ENCODE measurements at places on chromosomes 13 and 19.
A peak's percentile ranks its signal among the peaks of the same experiment; 100 is the strongest.

DNA sequence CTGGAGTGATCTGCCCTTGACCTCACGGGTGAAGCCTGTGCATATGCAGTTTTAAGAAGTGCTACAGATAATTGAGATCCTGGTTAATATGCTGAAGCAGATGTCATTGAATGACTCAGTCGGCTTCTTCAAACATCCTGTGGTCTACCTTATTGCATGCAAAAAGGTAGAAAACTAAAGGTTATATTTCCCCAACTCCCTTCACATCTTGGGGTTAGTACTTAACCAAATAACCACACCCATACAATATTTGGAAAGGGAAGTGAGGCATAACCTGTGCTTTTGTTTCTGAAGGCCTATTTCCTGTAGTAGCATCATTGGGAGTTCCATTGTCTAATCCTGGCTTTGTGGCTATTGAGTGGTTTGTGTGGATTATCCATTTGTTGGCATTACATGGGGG, 58.3 kb downstream of the RAP2A start:
- no peaks in the 10 kb centered on the region for H3K36me3 ChIP-seq
- no peaks in the 10 kb centered on the region for H3K27me3 ChIP-seq
- no peak overlapping the region for H3K4me3 ChIP-seq
- H3K4me1 ChIP-seq = no peaks in the 10 kb centered on the region

- peak; percentile 87 for DNase-seq
- peak overlapping the region; percentile 29 for H3K4me3 ChIP-seq
- no peaks in the 10 kb centered on the region for H3K36me3 ChIP-seq
- no peak overlapping the region for H3K27ac ChIP-seq
Observed at GRCh38 chr19:47436712-47437401, 17.5 kb upstream of the MEIS3 start.

- no peak overlapping the region for H3K4me3 ChIP-seq
- H3K27me3 ChIP-seq = peaks cover 20% of the 10 kb centered on the region
Observed at GRCh38 chr13:51048616-51049015, 62.5 kb downstream of the C13orf42 start.

DNA sequence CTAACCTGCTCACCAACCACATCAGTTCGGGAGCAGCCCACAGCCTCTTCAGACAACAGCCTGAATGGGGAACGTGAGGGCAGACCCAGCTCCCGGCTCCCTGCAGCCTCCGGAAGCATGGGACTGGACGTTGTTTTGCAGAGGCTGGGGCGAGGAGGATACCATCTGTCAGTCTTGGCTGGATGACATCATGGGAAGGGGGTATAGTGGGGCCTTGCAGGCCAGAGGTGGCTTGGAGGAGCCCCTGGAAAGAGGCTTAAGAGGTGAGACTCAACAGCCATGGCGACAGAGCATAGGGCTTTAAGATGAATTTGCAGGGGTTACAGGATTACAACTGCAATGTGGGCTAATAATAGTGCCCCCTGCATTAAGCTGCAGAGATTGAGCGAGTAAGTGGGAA, 1.5 kb downstream of the FXYD3 start:
- DNase-seq = no peak
- peaks cover 6% of the 10 kb centered on the region for H3K36me3 ChIP-seq
- no peak overlapping the region for H3K27ac ChIP-seq
- no peak overlapping the region for H3K4me3 ChIP-seq
- H3K27me3 ChIP-seq = peaks cover 3% of the 10 kb centered on the region

GRCh38 chr19:38949580-38950367, 19.0 kb downstream of the MRPS12 start:
- no peak overlapping the region for H3K27ac ChIP-seq
- peak overlapping the region; percentile 58 for H3K4me3 ChIP-seq
- peaks cover 18% of the 10 kb centered on the region for H3K27me3 ChIP-seq

- no peak for DNase-seq
- peaks cover 53% of the 10 kb centered on the region for H3K4me1 ChIP-seq
- H3K4me3 ChIP-seq = peak overlapping the region; percentile 97
- peak overlapping the region; percentile 100 for H3K27ac ChIP-seq
- H3K36me3 ChIP-seq = peaks cover 52% of the 10 kb centered on the region
Observed at GRCh38 chr13:32537580-32538142, 934 bp downstream of the N4BP2L2 start.

GRCh38 chr13:56752636-56753035, 388.1 kb upstream of the PRR20A start:
- no peaks in the 10 kb centered on the region for H3K4me1 ChIP-seq
- H3K27ac ChIP-seq = no peak overlapping the region
- no peaks in the 10 kb centered on the region for H3K36me3 ChIP-seq
- H3K27me3 ChIP-seq = no peaks in the 10 kb centered on the region
- DNase-seq = no peak

GRCh38 chr19:53812335-53812734, 11.8 kb downstream of the NLRP12 start:
- no peaks in the 10 kb centered on the region for H3K36me3 ChIP-seq
- H3K4me1 ChIP-seq = no peaks in the 10 kb centered on the region
- no peak for DNase-seq
- no peaks in the 10 kb centered on the region for H3K27me3 ChIP-seq
- H3K4me3 ChIP-seq = no peak overlapping the region

DNA sequence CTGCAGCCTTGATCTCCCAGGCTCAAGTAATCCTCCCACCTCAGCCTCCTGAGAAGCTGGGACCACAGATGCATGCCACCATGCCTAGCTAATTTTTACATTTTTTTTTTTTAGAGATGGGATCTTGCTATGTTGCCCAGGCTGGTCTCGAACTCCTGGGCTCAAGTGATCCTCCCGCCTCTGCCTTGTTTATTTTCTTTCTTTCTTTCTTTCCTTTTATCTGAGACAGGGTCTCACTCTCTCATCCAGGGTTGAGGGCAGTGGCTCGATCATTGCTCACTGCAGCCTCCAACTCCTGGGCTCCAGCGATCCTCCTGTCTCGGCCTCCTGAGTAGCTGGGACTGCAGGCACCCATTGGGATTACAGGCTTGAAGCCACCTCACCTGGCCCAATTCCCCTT, 3.8 kb upstream of the GNG7 start:
- H3K36me3 ChIP-seq = peaks cover 7% of the 10 kb centered on the region
- peaks cover 2% of the 10 kb centered on the region for H3K4me1 ChIP-seq
- no peak overlapping the region for H3K27ac ChIP-seq
- peaks cover 3% of the 10 kb centered on the region for H3K27me3 ChIP-seq
- no peak overlapping the region for H3K4me3 ChIP-seq

GRCh38 chr13:75521956-75522355, 15.7 kb downstream of the COMMD6 start:
- H3K27me3 ChIP-seq = no peaks in the 10 kb centered on the region
- H3K27ac ChIP-seq = no peak overlapping the region
- H3K4me1 ChIP-seq = no peaks in the 10 kb centered on the region
- H3K36me3 ChIP-seq = no peaks in the 10 kb centered on the region

GRCh38 chr13:86840250-86841191, 830.6 kb upstream of the SLITRK5 start:
- H3K4me1 ChIP-seq = peaks cover 1% of the 10 kb centered on the region
- no peaks in the 10 kb centered on the region for H3K36me3 ChIP-seq
- no peak overlapping the region for H3K27ac ChIP-seq
- no peak for DNase-seq
- H3K4me3 ChIP-seq = no peak overlapping the region
- no peaks in the 10 kb centered on the region for H3K27me3 ChIP-seq

- H3K36me3 ChIP-seq = peaks cover 13% of the 10 kb centered on the region
- no peak for DNase-seq
- no peak overlapping the region for H3K27ac ChIP-seq
- H3K4me1 ChIP-seq = peaks cover 30% of the 10 kb centered on the region
- no peaks in the 10 kb centered on the region for H3K27me3 ChIP-seq
Observed at GRCh38 chr13:73876323-73876722, 257.9 kb downstream of the KLF12 start.

DNA sequence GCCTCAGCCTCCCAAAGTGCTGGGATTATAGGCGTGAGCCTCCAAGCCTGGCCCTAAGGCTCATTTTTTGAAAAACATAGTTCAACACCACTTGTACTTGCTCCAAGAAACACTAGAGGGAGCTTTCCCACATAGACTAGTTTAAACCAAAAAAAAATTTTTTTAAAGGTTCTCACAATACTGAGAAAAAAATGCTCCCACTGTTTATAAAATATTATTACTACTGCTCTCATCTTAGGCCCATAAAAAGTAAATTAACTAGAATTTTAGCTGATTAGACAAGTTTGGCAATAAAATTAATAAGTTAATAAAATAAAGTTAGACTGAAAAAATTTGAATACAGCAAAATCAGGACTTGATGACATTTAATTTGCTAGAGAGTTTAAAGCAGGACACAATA, 109.5 kb downstream of the TBC1D4 start:
- H3K27me3 ChIP-seq = peaks cover 6% of the 10 kb centered on the region
- no peak overlapping the region for H3K4me3 ChIP-seq
- H3K4me1 ChIP-seq = no peaks in the 10 kb centered on the region
- no peak for DNase-seq
- no peaks in the 10 kb centered on the region for H3K36me3 ChIP-seq

GRCh38 chr13:60146471-60146870, 17.3 kb downstream of the DIAPH3 start:
- no peak for DNase-seq
- peaks cover 7% of the 10 kb centered on the region for H3K4me1 ChIP-seq
- no peak overlapping the region for H3K4me3 ChIP-seq
- no peaks in the 10 kb centered on the region for H3K36me3 ChIP-seq
- no peaks in the 10 kb centered on the region for H3K27me3 ChIP-seq

DNA sequence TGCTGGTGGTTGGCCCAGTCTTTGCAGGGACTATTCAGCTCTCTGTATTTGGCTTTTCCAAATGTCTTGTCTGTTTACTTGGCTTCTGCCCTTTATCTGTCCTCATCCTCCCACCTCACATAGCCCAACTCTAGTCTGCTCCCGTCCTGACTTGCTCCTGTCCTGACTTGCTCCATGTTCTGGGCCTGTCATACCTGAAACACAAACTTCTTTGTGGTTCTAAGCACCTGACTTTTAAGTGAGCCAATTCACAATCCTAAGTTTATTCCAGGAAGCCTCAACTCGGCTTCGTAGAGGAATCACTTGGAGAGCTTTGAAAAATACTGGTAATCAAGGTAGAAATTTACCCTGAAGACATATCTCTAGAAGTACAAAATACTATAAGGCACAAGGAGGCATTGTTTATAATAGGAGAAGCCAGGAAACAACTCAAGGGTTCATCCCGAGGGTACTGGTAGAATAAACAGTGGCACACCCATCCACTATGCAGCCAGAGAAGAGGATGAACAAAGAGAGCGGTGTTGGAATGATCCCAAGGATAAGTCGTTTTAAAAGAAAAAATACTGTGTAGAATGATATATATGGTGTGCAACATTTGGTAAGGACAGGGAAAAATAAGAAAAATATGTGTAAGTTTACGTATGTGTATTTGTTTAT, 284.5 kb downstream of the FGF14 start:
- H3K27ac ChIP-seq = no peak overlapping the region
- no peak for DNase-seq
- H3K36me3 ChIP-seq = no peaks in the 10 kb centered on the region
- no peak overlapping the region for H3K4me3 ChIP-seq

- H3K27ac ChIP-seq = no peak overlapping the region
- peaks cover 4% of the 10 kb centered on the region for H3K36me3 ChIP-seq
- H3K4me3 ChIP-seq = no peak overlapping the region
- H3K27me3 ChIP-seq = no peaks in the 10 kb centered on the region
Observed at GRCh38 chr19:35692010-35692409, 12.3 kb upstream of the ZBTB32 start.

- H3K4me1 ChIP-seq = peaks cover 95% of the 10 kb centered on the region
- peak overlapping the region; percentile 91 for H3K4me3 ChIP-seq
- peaks cover 61% of the 10 kb centered on the region for H3K36me3 ChIP-seq
- no peaks in the 10 kb centered on the region for H3K27me3 ChIP-seq
- peak overlapping the region; percentile 95 for H3K27ac ChIP-seq
Observed at GRCh38 chr13:46171217-46171616, 10.8 kb downstream of the LCP1 start.

- DNase-seq = no peak
- peaks cover 4% of the 10 kb centered on the region for H3K36me3 ChIP-seq
- no peak overlapping the region for H3K4me3 ChIP-seq
- H3K27ac ChIP-seq = no peak overlapping the region
Observed at GRCh38 chr13:32136061-32136460, 104.5 kb downstream of the FRY start.

- H3K36me3 ChIP-seq = peaks cover 2% of the 10 kb centered on the region
- H3K27ac ChIP-seq = no peak overlapping the region
- H3K27me3 ChIP-seq = peaks cover 48% of the 10 kb centered on the region
Observed at GRCh38 chr13:26517936-26518335, 39.5 kb upstream of the WASF3 start.

GRCh38 chr19:16371540-16371986, 46.9 kb downstream of the KLF2 start:
- H3K36me3 ChIP-seq = peaks cover 2% of the 10 kb centered on the region
- DNase-seq = peak; percentile 87
- H3K4me3 ChIP-seq = no peak overlapping the region
- peaks cover 48% of the 10 kb centered on the region for H3K4me1 ChIP-seq

DNA sequence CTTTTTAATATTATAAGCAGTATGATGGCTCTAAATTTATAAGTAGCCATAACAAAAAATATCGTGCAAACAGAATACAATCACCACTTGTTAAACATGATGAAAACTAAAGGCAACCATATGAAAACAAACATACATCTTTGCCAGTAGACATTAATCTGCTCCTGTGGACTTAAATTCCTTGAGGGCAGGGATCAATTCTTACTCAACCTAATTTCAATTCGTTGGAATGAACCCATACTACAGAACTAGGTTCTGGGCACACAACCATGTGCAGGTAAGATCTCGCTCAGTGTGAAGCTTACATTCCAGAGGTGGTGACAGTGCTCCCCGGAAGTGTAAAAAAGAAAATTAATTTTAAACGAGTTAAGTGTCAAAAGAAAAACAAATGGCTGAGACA, 13.4 kb downstream of the TBC1D4 start:
- DNase-seq = no peak
- no peak overlapping the region for H3K4me3 ChIP-seq
- peaks cover 33% of the 10 kb centered on the region for H3K27me3 ChIP-seq
- H3K36me3 ChIP-seq = no peaks in the 10 kb centered on the region
- H3K27ac ChIP-seq = no peak overlapping the region
- peaks cover 3% of the 10 kb centered on the region for H3K4me1 ChIP-seq

- H3K4me3 ChIP-seq = no peak overlapping the region
- H3K36me3 ChIP-seq = peaks cover 4% of the 10 kb centered on the region
- H3K27ac ChIP-seq = no peak overlapping the region
- no peaks in the 10 kb centered on the region for H3K27me3 ChIP-seq
Observed at GRCh38 chr13:90613076-90613795, 734.3 kb upstream of the MIR17HG start.

GRCh38 chr13:77465603-77466195, 69.8 kb upstream of the SCEL start:
- H3K36me3 ChIP-seq = no peaks in the 10 kb centered on the region
- no peaks in the 10 kb centered on the region for H3K27me3 ChIP-seq
- no peak overlapping the region for H3K4me3 ChIP-seq
- H3K27ac ChIP-seq = no peak overlapping the region
- H3K4me1 ChIP-seq = no peaks in the 10 kb centered on the region
- no peak for DNase-seq

- peaks cover 22% of the 10 kb centered on the region for H3K4me1 ChIP-seq
- peaks cover 2% of the 10 kb centered on the region for H3K36me3 ChIP-seq
- H3K27ac ChIP-seq = no peak overlapping the region
- no peak overlapping the region for H3K4me3 ChIP-seq
- no peak for DNase-seq
Observed at GRCh38 chr13:46578590-46578975, 25.6 kb downstream of the LRCH1 start.

GRCh38 chr19:13597640-13598039, 91.4 kb upstream of the CACNA1A start:
- no peak overlapping the region for H3K4me3 ChIP-seq
- H3K27ac ChIP-seq = peak overlapping the region; percentile 44
- peak; percentile 36 for DNase-seq
- H3K36me3 ChIP-seq = no peaks in the 10 kb centered on the region
- H3K27me3 ChIP-seq = peaks cover 48% of the 10 kb centered on the region

Data from effector memory CD8-positive, alpha-beta T cell (primary cell).